Stimulated activated naive CD4-positive, alpha-beta T cell (primary cell): ENCODE measurements at places on chromosomes 4 and X.

DNA sequence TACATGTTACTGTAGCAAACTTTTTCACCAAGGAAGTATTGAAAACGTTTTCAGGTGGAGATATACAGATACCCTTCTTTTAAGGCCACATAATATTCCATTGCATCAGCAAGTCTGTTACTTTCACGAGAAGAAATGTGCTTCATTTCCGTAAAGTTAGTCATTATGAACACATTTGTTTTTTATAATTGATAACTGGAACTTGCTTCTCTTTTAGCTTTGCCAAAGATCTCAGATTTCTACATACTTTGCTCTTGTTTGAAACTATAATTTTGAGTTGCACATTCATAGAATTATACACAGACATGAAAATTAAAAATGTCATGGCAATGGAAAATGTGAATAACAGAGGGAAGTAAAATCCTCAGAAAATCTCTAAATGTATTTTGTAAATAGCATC is 128.7 kb upstream of the GIMD1 start:
- DNase-seq: no peak

- no peak for DNase-seq
Observed at GRCh38 chr4:67566335-67566734, 7.8 kb downstream of the STAP1 start.

- no peak for DNase-seq
Observed at GRCh38 chrX:116841290-116841689, 378.5 kb upstream of the CT83 start.

GRCh38 chr4:84622959-84623358 is 40.0 kb downstream of the CDS1 start:
- no peak for DNase-seq

GRCh38 chrX:50456712-50457484 is 13.7 kb downstream of the DGKK start:
- no peak for DNase-seq

DNA sequence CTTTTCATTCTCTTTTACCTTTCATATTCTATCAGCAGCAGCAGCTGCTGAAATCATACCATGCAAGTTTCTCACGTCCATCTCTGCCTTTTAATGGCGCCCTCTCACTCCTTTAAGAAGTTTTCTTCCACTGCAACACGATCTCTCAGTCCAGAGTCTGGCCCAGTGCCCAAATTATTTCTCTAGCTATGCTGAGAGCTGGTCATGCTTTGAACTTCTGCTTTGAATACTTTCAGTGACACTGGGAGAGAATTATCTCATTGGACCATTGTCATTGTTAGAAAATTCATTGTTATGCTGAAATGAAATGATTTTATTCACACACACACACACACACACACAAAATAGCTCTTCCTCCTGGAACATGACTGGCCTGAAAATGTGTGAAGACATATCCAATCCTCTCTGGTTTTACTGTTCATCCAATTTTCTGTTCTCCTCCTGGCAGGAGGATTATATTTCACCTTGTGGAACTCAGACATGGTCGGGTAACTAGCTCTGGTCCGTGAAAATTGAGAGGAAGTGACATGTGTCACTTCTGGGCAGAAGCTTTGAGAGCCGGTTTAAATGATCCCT is 1.3 kb upstream of the PDHA1 start:
- no peak for DNase-seq

GRCh38 chr4:70613306-70614183 is 15.0 kb upstream of the ENAM start:
- DNase-seq: no peak

GRCh38 chrX:115896362-115896761 is 274.2 kb upstream of the AGTR2 start:
- DNase-seq: no peak

GRCh38 chr4:125321709-125322365 is 7.1 kb downstream of the FAT4 start:
- DNase-seq: no peak

GRCh38 chr4:1984406-1985191 is 24.2 kb downstream of the NELFA start:
- DNase-seq: no peak

- no peak for DNase-seq
Observed at GRCh38 chr4:108556588-108557200, 63.7 kb upstream of the RPL34 start.

GRCh38 chrX:154541896-154542722 is 4.5 kb downstream of the G6PD start:
- no peak for DNase-seq

DNA sequence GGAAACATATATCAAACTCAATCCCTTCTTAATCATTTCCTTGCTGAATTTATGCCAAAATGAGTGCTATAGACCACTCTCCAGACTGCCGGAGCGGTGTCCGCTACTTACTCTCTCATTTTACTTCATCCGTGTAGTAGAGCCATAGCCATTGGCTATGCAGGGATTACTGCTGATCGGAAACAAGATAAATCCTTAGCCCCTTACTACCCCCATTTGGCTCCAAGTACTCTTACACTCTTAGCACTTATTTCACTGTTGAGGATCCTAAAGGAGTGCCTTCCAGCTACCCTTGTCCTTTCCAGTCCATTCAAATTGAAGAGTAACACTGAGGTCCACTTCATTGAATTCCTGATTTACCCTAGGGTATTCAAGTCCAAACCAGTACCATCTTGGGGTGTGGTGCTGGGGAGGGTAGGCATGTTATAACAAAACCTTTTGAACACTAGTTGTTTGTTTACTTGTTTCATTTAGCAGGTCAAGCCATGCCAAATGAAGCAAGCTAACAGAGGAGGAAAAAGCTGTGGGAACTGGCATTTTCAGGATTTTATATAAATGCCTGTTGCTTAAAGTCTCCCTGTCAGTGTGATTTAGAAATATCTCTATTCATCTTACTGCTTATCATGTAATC is 715.1 kb downstream of the FSTL5 start:
- DNase-seq: no peak

DNA sequence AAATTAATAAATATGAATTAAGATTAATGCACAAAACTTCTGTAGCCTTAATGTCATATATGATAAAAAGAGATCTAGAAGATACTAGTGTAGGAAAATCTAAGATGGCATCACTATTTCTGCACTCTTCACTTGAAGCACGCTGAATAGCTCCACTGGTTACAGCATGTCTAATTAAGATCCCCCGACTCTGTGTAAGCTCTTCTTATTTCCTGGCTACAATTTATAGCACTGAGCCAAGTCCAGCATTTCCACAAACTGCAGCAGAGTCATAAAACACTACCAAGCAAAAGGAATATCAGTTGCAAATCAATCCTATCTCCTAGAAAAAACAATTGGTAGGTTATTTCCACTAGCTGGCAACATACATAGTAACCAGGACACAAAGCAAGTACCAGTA is 1.3 kb upstream of the CCNA2 start:
- no peak for DNase-seq

- no peak for DNase-seq
Observed at GRCh38 chr4:122003335-122003734, 51.5 kb upstream of the TRPC3 start.

GRCh38 chr4:143417679-143418403 is 81.2 kb downstream of the GAB1 start:
- no peak for DNase-seq

GRCh38 chrX:28888416-28888815 is 301.2 kb downstream of the IL1RAPL1 start:
- DNase-seq: no peak

DNA sequence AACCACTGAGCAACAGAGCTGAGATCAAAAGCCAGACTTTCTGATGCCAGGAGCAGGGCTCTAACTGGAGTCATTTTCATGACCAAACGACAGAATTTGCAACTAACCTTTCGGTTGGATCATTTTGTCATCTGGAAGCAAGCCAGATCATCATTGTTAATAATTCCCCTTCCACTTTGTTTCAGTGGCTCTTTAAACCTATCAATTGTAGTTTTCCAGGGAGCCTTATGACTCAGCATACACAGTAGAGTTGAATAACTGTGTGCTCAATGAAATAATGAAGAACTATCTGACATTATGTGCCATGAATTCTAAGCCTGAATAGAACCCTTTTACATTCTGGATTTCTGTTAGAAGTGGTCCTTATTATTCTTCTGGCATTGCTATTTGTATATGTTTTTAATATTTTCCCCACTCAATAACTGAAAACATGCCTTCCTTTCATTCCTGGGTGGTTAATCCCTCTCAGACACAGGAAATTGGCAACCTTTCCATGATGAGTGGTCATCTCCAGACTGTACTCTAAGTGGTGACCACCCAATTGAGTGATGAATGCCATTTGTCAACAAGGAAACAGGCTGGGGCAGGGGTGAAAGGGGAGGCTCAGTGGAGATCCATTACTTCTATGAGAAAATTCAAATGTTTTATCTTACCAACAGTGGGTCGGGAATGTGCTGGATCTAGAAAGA is 431.8 kb downstream of the BCOR start:
- DNase-seq: no peak
